ENCODE measurements at places on chromosomes 11 and 22.

GRCh38 chr11:88410656-88411055 is 73.1 kb upstream of the CTSC start:
- DNase-seq = no peak

DNA sequence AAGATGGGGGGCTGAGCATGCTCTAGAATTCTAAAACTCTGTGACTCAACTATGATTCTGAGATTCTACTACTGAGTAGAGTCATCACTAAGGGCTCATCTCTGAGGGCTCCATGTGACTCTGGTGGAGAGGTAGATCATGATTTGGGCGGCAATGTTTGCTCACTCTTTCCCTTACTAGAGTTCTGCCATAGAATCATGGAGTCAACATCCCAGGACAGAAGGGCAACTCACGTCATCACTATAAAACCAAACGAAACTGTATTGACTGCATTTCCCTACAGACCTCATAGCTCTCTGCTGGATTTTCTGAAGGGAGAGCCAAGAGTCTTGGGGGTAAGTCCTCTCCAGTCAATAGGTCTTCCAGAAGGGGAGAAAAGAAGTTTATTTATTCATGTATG is at the start of gene MS4A14:
Gene MS4A14 (plus strand): TSS at position 78 of the 400 bp plus-strand sequence. CDS start 120 bp downstream, at position 198.
- no peak for DNase-seq

GRCh38 chr22:19821523-19822300 is 33.0 kb downstream of the GNB1L start:
- DNase-seq = no peak

DNA sequence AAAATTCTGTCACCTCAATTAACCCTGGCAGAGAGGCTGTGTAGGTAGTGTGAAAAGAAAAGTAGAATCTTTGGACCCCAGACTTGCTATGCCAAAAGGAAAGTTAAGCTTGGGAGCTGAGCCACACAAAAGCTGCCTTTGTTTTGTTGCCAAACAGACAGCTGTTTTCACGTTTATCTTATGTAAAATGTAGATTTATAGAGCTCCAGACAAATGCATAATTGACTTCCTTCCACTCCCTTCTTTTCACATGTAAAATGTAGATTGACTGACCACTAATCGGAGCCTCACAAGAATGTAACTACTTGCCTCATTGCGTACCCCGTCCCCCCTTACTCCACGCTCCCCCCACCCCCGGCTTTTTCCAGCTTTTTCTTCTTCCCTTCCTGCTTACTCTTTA is 2302.2 kb upstream of the RAG2 start:
- no peak for DNase-seq

DNA sequence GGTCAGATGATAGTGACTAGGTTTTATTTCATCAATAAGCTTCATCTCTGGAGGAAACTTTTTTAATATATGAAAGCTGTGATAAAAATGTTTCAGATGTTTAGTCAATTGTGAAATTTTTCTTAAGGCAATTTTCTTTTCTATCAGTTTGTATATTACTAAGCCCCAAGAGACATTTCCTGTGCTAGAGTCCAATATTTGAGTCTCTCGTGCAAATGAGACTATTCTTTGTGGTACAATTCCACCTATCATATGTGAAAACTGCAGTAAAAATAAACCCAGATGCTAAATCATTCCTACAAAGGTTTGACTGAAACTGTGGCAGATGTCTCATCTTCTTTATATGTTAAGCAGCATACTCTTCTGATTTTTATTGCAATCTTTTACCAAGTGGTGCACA is 28.0 kb downstream of the CTR9 start:
- DNase-seq = no peak

- no peak for DNase-seq
These were observed 80.1 kb upstream of the E2F8 start for GRCh38 chr11:19320827-19321226.

DNA sequence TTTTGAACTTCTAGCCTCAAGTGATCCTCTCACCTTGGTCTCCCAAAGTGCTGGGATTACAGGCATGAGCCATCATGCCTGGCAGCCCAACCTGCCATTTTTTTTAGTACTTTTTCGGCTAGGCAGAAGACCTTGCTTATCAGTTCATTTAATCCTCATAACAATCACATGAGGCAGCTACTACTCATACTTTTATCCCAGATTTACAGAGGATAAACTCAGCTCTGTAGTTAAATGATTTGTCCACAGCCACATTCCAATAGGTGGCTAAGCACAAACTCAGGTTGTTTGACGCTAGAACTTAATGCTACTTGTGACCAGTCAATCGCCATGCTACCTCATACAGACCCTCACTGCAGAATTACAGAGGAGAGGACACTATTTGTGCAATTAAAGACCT is 28.1 kb downstream of the SBF2 start:
- no peak for DNase-seq

DNA sequence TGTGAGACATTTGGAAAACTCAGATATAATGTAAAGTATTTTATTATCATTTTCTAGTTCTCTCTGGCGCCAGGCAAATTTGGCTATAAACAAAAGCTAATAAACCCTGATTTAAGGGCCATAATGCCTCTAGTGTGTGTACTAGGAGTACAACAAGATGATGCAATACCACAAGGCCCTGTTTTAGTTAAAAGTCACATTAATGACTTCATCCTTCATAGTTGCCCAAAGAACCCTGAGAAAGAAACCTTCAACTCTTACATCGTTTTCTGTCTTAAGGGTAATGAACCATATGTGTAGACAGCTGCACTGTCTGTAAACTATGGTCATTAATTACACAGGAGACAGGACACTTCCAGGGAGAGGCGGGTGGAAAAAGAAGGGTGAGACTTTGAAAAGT is 538.4 kb downstream of the FAM181B start:
- no peak for DNase-seq

GRCh38 chr22:31363885-31364465 is 17.8 kb upstream of the PATZ1 start:
- no peak for DNase-seq

DNA sequence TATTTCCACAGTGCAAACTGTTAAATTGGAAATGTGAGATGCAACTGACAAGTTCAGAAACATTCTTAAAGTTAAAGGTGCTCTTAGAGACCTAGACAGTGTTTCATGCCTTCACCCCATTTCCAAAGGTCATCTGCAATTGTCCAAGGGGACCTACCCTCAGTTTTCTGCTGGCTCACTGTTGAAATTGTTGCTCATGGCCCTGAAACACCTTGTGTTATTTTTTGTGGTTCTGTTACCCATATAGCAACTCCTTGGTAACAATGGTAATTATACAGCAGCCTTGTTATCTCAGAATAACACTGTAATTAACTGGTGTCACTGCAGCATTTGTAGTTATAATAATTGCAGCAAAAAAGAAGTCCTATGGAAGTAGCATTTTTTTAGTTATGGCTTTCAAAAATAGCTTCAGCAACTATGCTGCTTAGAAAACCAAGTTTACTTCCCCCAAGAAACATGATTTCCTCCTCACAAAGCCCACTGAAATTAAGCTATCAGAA is 49.2 kb upstream of the CCDC34 start:
- no peak for DNase-seq

DNA sequence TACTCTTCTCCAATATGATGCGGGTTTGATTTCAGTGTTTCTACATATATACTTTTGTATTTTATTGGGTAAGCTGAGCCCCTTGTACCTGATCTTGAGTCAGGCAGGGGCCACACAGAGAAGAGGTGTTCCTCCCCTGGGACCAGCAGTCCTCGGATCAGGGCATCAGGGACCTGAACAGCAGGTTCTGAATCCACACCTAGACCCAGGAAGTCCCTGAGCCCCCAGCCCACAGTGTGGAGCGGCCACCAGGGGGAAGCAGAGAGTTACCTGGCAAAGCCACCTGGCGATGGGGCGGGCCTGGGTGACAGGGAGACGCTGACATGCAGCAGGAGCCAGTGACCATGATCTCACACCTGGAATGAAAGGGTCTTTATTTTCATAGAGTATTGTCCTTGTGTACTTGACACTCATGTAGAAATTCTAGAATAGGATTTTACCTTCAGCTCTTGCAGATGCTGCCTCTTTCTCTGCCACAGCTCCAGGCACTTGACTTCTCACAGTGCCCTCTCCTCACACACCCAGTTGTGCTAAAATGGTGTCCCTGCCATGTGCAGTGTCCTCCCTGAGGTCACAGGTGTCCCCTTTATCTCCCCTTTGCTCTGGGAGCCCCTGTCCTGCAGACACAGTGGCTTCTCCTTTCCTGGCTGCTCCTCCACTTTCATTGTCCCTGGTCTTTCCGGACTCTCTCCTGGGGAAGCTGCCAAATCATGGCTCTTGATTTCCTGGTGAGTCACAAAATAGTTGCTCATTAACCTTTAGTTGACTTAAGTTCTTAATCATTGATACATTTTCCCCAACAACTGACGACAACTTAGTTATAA is 48.5 kb downstream of the GGTLC2 start:
- DNase-seq = peak; percentile 54

DNA sequence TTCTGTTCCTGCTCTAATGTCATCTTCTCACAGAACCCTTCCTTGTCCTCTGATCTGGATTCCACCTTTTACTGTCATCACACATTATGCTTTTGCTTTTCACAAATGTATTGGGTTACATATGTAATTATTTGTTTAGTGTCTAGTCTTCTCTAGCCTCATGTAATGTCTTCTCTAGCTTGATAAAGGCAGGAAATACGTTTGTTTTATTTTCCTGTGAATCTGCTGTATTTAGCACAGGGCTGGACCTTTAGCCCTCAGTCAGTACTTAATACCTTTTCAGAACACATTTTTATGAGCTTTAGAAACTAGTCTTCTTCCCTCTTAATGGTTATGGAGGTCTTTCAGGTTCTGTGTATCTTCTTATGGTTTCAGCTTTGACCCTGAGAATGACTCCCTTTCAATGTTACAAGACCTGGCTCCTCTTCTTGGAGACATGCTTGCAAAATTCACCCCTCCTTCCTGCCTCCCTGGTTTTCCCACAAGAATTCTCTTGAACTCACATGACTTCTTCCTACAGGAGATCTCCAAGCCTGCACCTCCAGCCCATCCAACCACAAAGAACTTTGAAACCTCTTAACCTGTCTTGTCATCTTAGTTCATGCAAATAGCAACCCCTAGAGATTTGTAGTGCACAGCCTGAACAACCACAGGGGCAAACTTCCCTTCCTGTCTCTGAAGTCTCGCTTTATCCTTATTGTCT is 132.7 kb upstream of the DDI1 start:
- no peak for DNase-seq

DNA sequence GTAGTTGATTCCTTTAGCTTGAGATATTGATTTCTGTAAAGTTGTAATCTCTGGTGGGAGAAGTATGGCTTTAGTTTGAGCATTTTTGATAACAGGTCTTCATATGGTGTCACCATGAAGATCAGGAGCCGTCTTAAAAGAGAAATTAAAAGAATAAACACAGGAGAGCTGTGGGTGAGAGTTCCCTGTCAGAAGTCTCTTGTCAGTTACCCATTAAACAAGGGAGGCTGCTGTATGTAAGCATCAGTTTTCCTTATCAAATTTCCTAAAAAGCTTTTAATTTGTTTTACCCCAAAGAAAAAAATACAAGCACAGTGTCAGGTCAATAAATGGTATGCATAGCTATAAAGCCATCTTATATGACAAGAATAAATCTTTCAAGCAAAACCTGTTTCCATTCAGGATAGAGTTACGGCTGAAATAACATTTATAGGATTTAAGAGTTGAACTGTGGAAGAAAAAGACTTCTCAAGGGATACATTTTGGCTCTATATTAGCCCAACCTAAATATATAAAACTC is 767.5 kb downstream of the JRKL start:
- DNase-seq = no peak

GRCh38 chr11:104623518-104623917 is 274.7 kb downstream of the CASP12 start:
- DNase-seq = no peak

DNA sequence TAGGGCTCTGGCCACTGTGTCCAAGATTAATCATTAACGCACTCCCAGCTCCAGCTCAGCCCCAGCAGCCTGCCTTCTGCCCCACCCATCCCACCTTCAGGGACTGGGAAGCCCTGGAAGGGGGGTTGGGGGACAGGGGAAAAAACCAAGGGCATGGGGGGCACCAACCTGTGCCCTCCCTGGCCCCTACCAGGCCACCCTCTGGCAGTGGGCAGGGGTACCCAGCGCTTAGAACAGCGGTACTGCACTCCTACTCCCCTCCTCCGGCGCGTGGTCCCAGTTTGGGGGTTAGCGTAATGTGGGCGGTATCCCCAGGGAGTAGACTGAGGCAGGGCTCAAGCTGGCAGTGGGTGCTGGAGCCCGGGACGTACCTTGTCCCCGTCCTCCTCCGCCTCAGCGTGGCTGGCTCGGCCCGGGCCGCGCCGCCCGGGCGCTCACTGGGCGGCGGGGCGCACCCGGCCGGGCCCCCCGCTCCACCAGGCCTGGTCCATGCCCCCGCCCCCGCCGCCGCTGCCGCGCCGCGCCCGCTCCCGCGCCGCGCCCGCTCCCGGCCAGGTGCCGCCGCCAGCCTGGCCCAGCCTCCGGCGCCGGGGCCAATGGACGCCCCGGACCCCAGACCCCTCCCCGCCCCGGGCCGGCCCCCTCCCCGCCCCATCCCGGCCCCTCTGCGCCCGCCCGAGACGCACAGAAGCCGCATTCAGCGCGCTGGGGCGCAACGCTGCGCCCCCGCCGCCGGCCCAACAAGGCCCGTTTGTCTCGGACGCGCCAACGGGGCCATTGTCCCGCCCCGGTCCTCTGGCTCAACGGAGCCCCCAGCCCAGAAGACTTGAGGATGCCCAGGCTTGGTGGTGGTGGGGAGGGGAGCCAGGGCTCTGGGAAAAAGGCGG is at the start of gene GAL3ST1:
Gene GAL3ST1 (minus strand): TSS at position 571 of the 887 bp plus-strand sequence. CDS start 17,273 bp downstream, outside the sequence.
- no peak for DNase-seq

DNA sequence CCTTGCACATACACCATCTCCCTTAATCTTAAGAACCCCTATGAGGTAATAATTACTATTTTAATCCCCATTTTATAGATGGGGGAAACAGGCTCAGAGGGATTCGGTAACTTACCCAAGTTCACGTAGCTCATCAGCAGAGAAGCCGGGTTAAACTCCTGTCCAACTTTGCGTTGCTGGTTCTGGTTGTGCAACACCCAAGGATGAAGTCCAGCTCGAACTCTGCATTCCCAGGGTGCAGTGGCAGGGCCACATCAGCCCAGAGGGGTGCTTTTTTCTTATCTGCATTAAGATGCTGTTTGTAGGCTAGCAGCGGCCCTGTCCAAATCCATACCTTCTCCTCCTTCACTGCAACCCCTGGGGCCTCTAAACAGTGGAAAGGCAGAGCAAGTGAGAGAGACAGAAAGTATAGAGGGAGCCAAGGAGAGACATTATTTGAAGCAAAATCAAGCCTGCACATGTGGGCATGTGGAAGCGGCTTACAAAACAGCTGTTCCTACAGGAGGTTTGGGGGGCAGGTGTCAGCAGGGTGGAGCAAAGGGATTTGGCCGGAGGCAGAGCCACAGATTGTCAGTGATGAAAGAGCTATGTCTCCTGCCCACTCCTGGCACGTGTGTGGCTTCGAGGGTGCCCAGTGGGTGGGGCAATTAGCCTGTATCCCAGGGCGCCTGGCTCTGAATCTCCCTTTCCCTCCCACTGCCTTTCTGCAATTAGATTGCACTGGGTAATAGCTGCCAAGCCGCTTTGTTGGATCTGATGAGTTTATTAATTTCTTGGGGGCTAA is 129.5 kb upstream of the TBCEL start:
- DNase-seq = no peak

GRCh38 chr11:13126430-13126829 is 117.3 kb downstream of the RASSF10 start:
- no peak for DNase-seq

- no peak for DNase-seq
These were observed 22.2 kb downstream of the HPS5 start for GRCh38 chr11:18299721-18300120.
